ENCODE measurements at places on chromosomes 1 and 21.

- DNase-seq = no peak
Measured at GRCh38 chr21:37437376-37438080, 71.0 kb downstream of the DYRK1A start.

GRCh38 chr21:17146426-17146825 is 366.4 kb upstream of the CXADR start:
- DNase-seq = no peak

GRCh38 chr1:5342172-5342571 is 650.1 kb downstream of the NPHP4 start:
- DNase-seq = no peak

- DNase-seq = no peak
Measured at GRCh38 chr1:156508955-156509234, 8.3 kb upstream of the MEF2D start.

DNA sequence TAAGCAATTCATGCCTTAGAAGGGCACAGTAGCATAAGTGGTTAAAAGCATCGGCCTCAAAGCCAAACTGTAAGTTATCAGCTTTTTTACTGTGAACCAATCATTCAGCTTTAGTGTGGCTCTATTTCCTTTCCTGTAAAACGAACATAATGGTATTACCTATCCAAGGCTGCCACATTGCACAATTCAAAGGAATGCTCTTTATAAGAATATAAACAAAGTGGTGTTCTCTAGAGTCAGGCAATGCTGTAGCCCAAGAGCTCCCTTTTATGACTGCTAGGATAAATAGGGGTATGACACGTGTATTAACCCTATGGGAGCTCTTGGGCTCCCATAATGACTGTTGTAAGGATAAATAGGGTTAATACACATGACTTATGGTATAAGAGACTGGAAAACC is 25.4 kb downstream of the INTS7 start:
- DNase-seq = no peak

- DNase-seq = peak; percentile 70
Measured at GRCh38 chr1:98661544-98662355, at the start of gene SNX7. SNX7 (plus strand) TSS chr1:98661721; CDS start chr1:98661732, 11 bp downstream.

- no peak for DNase-seq
Measured at GRCh38 chr1:8938232-8938999, 7.3 kb upstream of the CA6 start.

- DNase-seq = no peak
Measured at GRCh38 chr1:63916485-63917360, 142.9 kb downstream of the ROR1 start.

GRCh38 chr1:16243936-16244649 is 7.1 kb upstream of the CPLANE2 start:
- peak; percentile 84 for DNase-seq

DNA sequence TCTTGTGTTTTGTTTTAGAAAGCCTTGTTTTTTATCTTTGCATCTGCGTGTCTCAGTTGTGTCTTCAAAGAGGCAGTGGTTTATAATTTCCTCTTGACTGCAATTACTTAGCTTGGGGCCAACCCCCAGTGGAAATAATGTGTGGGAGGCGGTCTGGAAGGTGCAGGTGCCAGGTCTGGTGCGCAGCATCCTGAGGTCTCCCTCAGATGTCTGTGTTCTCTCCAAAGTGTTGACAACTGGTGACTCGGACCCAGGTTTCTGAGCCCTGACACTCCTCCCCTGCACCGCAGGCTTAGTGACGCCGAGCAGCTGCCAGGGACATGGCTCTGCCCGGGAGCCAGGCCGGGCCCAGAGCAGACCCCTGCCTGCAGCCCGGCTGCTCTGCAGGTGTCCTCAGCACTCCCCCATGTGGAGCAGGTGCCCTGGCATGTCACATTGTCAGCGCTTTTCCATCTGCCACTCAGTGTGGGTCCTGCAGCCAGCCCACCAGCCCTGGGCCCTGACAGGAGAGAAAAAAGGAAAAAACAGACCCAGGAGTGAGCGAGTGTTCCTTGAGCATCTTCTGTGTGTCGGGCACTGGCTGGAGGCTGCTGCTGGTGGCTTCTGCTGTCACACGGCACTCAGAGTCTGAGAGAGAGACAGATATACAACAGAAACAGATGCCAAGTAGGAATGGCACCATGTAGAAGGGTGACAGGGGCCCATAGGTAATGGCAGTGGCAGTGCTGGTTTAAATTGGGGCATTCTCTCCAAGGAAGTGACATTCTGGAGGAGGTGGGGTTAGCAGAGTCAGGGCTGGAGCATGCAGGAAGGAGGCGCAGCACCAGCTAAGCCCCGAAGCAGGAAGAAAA is 24.8 kb upstream of the SELENON start:
- DNase-seq = no peak

DNA sequence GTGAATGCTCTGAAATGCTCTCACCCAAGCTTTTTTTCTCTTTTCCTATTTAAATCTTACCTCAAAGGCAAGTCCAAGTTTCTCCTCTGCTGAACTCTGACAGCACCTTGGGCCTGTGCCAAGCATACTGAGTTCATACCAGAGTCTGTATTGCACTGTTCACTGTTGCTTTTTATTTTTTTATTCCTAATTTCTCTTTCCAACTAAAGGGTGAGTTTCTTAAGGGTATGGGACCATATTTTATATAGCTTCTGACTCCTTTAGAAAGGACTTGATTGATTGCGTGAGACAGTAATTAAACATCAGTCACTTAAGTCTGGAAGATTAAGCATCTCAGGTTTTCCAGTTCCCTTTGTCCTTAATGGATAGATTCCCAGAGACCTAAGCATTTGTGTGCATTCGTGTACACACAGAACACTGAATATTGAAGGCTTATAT is 69.9 kb downstream of the CACHD1 start:
- DNase-seq = no peak
